Kidney (tissue), 22 donors: ENCODE measurements at places on chromosomes 2 and 18. TPM values are rescaled to one million over a fixed set of nuclear protein-coding genes. Genes with fewer than 3 reads are reported as not detected.

DNA sequence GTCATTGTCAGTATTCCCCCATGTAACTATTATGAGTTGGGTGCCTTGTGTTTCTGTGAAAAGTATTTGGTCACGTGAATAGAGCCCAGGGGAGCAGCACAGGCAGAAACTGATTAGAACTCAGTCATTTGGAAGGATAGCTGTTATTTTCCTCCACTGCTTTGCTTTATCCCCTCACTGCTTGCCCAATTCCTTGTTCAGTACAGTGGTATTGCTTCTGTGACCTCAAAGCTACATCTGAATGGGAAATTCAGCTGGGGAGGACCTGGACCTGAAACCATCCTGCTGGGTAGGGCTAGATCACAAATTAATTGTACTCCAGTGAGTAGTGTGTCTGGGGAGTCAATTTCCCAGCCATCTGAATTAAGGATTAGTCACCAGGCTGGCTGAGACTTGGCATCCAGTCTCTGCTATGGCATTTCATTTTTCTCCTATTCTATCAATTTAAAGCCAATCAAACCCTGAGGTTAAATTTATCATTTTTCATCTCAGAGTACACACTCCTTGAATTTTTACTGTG, 1231.6 kb upstream of the GYPC start:
- no peak for DNase-seq
- H3K36me3 ChIP-seq, result no peaks in the 10 kb centered on the region
- H3K27me3 ChIP-seq, result no peaks in the 10 kb centered on the region
- H3K27ac ChIP-seq, result no peak overlapping the region
- no peaks in the 10 kb centered on the region for H3K4me1 ChIP-seq

DNA sequence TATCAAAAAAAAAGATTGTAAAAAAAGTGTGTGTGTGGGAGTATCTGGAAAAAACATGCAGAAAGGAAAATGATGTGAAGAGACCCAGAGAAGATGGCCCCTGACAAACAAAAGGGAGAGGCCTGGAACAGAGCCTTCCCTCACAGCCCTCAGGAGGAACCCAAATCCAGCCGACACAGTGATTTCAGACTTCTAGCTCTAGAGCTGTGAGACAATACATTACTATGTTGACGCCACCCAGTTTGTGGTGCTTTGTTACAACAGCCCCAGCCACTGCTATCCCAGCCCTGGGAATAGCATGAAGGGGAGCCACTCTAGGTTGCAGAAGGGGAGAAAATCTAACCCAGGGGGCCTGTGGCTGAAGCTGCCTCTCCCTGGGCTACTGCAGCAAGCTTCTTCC, 59.0 kb upstream of the ZBTB7C start:
- H3K4me1 ChIP-seq, result no peaks in the 10 kb centered on the region
- H3K36me3 ChIP-seq, result no peaks in the 10 kb centered on the region
- no peaks in the 10 kb centered on the region for H3K27me3 ChIP-seq
- no peak overlapping the region for H3K27ac ChIP-seq
- no peak overlapping the region for H3K4me3 ChIP-seq

GRCh38 chr2:55296393-55296792, 27.4 kb upstream of the MTIF2 start:
- no peaks in the 10 kb centered on the region for H3K27me3 ChIP-seq
- no peak overlapping the region for H3K4me3 ChIP-seq
- H3K27ac ChIP-seq, result no peak overlapping the region
- H3K4me1 ChIP-seq, result no peaks in the 10 kb centered on the region
- no peaks in the 10 kb centered on the region for H3K36me3 ChIP-seq

DNA sequence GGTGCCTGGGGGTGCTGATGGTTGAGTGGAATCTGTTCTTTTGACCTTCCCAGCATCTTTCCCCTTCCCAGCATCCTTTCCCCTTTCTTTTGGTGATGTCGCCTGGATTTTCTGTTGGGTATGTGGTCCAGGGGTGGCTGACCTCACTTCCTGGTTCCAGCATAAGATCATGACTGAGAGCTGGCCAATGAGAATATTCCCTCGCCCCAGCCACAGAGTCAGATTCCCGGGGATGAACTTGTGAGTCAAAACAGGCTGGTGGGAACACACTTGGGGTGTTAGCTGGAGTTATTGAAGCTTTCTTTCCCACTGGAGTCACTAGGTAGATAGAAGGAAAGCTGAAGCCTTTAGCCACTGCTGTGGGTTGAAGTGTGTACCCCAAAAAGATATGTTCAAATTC, 28.0 kb upstream of the FOSL2 start:
- DNase-seq, result no peak
- H3K4me1 ChIP-seq, result peaks cover 9% of the 10 kb centered on the region
- no peaks in the 10 kb centered on the region for H3K27me3 ChIP-seq
- no peak overlapping the region for H3K27ac ChIP-seq

DNA sequence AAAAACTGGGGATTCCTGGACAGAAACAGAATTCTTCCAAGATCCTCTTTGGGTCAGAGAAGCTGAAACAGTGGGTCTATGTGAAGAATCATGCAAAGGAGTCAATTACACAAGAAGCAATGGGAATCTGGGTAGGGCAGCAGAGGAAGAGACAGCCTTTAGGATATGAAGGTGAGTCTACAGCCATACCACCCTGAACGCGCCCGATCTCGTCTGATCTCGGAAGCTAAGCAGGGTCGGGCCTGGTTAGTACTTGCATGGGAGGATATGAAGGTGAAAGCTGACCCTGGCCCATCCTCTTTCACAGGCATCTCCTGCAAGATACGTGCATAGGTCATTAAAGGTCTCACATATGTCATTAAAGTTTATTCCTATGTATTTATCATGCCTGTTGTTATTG, 1080.9 kb upstream of the FANCL start:
- no peak overlapping the region for H3K4me3 ChIP-seq
- no peaks in the 10 kb centered on the region for H3K4me1 ChIP-seq
- no peaks in the 10 kb centered on the region for H3K36me3 ChIP-seq
- H3K27me3 ChIP-seq, result no peaks in the 10 kb centered on the region
- no peak overlapping the region for H3K27ac ChIP-seq

DNA sequence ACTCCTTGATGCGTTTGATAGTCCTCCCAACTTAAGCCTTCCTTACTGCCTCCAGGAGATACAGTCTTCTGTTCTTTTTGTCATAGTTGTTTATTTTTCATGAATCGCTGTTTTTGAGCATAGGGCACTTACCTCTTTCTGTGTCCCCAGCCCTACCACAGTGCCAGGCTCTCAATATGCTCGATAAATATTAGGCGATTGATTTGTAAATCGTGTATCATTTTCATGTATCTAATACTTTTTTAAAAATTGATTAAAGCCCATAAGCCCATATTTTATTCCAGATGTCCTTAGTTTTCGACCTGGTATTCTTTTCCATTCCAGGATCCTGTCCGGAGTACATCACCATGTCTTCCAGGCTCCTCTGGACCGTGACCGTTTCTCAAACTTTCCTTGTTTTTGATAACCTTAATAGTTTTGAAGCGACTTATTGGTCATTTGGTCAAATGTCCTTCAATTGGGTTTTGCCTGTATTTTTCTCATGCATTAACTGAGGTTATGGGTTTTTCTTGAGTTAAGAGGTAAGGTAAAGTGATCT, 444 bp upstream of the MMADHC start:
- peak; percentile 33 for DNase-seq
- peaks cover 7% of the 10 kb centered on the region for H3K4me1 ChIP-seq
- no peaks in the 10 kb centered on the region for H3K36me3 ChIP-seq
- no peaks in the 10 kb centered on the region for H3K27me3 ChIP-seq
- H3K27ac ChIP-seq, result peak overlapping the region; percentile 98

- no peaks in the 10 kb centered on the region for H3K27me3 ChIP-seq
- DNase-seq, result no peak
- no peaks in the 10 kb centered on the region for H3K4me1 ChIP-seq
- H3K36me3 ChIP-seq, result no peaks in the 10 kb centered on the region
Measured at GRCh38 chr18:75110846-75111415, 98.0 kb downstream of the PTGR3 start.

GRCh38 chr2:29528891-29529520, 392.4 kb downstream of the ALK start:
- no peaks in the 10 kb centered on the region for H3K27me3 ChIP-seq
- H3K4me1 ChIP-seq, result no peaks in the 10 kb centered on the region
- H3K27ac ChIP-seq, result no peak overlapping the region
- H3K4me3 ChIP-seq, result no peak overlapping the region
- H3K36me3 ChIP-seq, result no peaks in the 10 kb centered on the region
- DNase-seq, result peak; percentile 91

- no peak overlapping the region for H3K4me3 ChIP-seq
- no peak overlapping the region for H3K27ac ChIP-seq
- H3K4me1 ChIP-seq, result no peaks in the 10 kb centered on the region
Measured at GRCh38 chr18:66895631-66896030, 291.7 kb upstream of the CDH19 start.

- peak; percentile 15 for DNase-seq
- H3K36me3 ChIP-seq, result no peaks in the 10 kb centered on the region
- no peak overlapping the region for H3K27ac ChIP-seq
- no peaks in the 10 kb centered on the region for H3K27me3 ChIP-seq
Measured at GRCh38 chr18:52325997-52326396, 14.0 kb upstream of the DCC start.

DNA sequence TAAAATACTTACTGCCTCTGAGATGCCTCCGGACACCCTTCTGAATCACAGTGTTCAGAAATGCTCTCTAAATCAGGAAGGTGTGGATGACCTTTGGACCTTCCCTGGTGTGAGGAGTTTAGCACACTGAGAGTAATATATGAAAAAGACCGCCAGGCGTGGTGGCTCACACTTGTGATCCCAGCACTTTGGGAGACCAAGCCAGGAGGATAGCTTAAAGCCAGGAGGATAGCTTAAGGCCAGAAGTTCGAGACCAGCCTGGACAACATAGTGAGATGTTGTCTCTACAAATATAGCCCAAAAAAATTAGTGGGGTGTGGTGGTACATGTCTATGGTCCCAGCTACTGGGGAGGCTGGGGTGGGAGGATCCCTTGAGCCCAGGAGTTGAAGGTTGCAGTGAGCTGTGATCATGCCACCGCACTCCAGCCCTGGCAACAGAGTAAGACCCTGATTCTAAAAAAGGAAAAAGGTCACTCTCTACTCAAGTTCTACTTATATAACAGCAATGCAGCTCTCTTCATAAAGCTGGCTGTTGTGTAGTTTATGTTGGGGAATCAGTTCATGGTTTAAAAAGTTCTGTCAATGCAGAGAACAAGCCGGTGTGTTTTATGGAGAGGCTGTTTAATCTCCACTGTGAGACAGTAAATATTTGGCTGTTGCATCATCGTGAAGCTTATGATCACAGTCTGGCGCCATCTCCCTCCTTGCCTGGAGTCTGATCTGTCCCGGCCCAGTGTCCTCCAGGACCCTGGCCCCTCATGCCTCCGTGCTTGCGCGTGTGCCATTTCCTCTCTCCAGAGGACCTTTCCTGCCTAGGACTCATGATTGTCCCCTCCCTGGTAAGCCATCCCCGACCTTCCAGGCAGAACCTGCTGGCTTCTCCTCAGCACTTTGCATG, 184.5 kb downstream of the FAM210A start:
- H3K4me3 ChIP-seq, result no peak overlapping the region
- H3K27ac ChIP-seq, result no peak overlapping the region
- DNase-seq, result peak; percentile 36

GRCh38 chr18:13446024-13446423, 227.5 kb downstream of the LDLRAD4 start:
- H3K27me3 ChIP-seq, result no peaks in the 10 kb centered on the region
- H3K36me3 ChIP-seq, result no peaks in the 10 kb centered on the region
- no peak overlapping the region for H3K27ac ChIP-seq
- no peaks in the 10 kb centered on the region for H3K4me1 ChIP-seq
- H3K4me3 ChIP-seq, result no peak overlapping the region

- no peaks in the 10 kb centered on the region for H3K27me3 ChIP-seq
- H3K36me3 ChIP-seq, result no peaks in the 10 kb centered on the region
- no peak for DNase-seq
- no peak overlapping the region for H3K27ac ChIP-seq
Measured at GRCh38 chr18:39489431-39489830, 1923.8 kb upstream of the CELF4 start.

DNA sequence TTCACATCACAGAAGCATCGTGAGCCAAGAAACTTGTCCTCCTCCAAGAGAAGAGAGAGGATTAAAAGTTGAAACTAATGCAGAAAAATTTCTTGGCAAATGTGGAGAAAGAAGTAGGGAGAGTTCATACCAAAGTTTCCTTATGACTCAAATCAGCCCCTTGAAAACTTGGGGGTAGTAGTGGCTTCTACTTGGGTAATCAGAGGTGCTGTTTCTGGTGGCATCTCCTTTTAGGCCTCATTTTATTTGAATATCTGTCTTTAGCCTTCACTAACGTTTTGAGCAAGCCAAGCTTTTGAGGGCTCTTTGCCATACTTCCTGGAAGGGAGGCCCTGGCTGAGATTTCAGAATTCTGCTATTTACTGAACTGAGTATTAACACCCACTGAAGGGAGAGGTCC, 515.3 kb upstream of the MEX3C start:
- H3K36me3 ChIP-seq, result no peaks in the 10 kb centered on the region
- no peak for DNase-seq
- H3K4me1 ChIP-seq, result no peaks in the 10 kb centered on the region
- no peaks in the 10 kb centered on the region for H3K27me3 ChIP-seq
- H3K4me3 ChIP-seq, result no peak overlapping the region

DNA sequence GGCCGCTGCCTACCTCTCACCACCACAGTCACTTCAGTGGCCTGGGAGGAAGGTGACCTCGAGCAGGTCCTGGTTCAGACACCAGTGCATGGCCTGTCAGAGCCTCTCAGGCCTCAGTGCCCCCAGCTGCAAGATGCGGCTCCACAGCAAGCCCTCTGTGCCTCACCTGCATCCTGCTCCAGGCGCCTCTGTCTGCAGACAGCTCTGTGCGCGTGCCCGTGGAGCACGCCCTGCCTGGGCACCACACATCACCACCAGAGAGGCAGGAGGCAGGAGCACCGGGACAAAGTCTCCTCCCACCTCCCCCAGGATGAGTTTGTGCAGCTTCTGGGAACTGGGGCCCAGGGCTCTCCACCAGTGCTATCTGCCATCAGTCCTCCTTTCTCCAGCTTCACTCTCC, 98.7 kb downstream of the TFCP2L1 start:
- no peaks in the 10 kb centered on the region for H3K27me3 ChIP-seq
- H3K4me3 ChIP-seq, result no peak overlapping the region
- no peak overlapping the region for H3K27ac ChIP-seq
- no peak for DNase-seq
- H3K4me1 ChIP-seq, result peaks cover 8% of the 10 kb centered on the region

Gene FEV
- not detected for total RNA-seq

Gene MBP
- 61.2 TPM for total RNA-seq

Gene LRRC30
- not detected for total RNA-seq

Gene GCG
- total RNA-seq, result not detected

Gene SPOPL
- total RNA-seq, result 23.1 TPM

Gene ATAD2B
- total RNA-seq, result 28.7 TPM

Gene REEP1
- total RNA-seq, result 4.3 TPM

Gene ABCG5
- not detected for total RNA-seq

Gene OBSL1
- total RNA-seq, result 123 TPM

Gene SRD5A2
- 0.22 TPM for total RNA-seq
